ENCODE measurements at places on chromosomes 16 and 17.

GRCh38 chr16:50762241-50762640 lies 20.4 kb downstream of the CYLD start:
- H3K36me3 ChIP-seq: peaks cover 32% of the 10 kb centered on the region
- no peak overlapping the region for H3K27ac ChIP-seq
- no peaks in the 10 kb centered on the region for H3K27me3 ChIP-seq
- DNase-seq: no peak

GRCh38 chr17:20184977-20185619 lies 175.9 kb downstream of the SPECC1 start:
- no peak overlapping the region for H3K27ac ChIP-seq
- H3K4me1 ChIP-seq: no peaks in the 10 kb centered on the region

DNA sequence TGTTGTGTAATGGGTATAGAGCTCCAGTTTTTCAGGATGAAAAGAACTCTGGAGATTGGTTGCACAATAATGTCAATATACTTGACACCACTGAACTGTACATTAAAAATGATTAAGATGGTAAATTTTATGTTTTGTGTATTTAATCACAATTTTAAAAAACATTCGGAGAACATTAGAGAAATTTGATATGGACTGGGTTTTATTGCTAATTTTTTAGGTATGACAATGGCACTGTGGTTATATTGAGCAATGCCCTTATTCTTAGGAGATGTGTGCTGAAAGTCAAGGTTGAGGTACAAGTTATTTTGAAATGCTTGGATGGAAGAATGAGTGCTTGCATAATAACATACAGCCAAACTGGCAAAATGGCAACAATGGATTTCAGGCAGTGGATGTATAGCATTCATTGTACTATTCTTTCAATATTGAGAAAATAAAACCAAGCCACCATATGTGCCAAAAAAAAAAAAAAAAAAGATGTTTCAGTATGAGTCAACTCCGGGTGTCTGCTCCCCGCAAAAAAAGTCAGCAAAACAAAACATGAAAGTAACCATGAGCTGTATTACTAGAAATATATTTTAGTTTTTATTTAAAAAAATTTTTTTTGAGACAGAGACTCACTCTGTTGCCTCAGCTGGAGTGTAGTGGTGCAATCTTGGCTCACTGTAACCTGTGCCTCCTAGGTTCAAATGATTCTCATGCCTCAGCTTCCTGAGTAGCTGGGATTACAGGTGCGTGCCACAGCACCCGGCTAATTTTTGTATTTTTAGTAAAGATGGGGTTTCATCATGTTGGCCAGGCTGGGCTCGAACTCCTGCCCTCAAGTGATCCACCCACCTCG lies 19.8 kb downstream of the HOXB1 start:
- no peaks in the 10 kb centered on the region for H3K36me3 ChIP-seq
- no peak overlapping the region for H3K4me3 ChIP-seq
- H3K4me1 ChIP-seq: peaks cover 24% of the 10 kb centered on the region

DNA sequence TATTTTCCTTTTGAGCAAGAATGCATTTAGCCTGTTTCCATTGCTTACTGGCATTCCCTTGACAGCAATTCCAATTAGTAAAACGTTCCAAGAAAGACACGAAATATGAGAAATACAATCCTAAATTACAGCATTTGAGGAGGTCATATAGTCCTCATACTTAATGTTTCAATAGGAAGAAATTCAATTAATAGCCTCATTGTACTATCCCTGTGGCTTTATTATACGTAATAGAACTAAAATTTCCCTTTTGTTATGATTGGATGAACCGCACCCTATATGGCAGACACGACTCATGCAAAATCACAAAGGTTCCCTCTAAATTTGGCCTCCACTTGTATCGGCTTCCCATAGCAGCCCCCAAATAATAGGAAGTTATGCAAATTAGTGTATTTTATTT lies 291.7 kb downstream of the CEP112 start:
- H3K27me3 ChIP-seq: no peaks in the 10 kb centered on the region
- DNase-seq: no peak
- H3K36me3 ChIP-seq: no peaks in the 10 kb centered on the region
- H3K27ac ChIP-seq: no peak overlapping the region

DNA sequence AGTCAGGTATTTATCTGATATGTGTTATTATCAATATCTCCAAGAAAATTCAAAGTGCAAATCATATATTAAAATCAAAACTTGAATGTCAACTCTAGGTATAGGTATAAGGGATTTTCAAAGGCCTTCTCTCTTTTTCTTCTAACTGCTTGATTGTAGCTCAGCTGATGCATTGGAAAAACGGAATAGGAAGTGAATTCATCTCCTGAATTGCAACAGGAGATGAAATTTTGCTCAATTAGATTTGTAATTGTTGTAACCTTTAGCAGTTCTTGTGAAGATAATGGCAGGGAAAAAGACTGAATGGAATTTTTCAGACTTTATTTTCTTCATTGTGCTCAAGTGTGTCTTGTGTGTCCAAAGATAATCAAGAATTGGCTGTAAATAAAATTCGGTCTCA lies 190.2 kb upstream of the KCNJ16 start:
- H3K4me3 ChIP-seq: no peak overlapping the region
- no peak for DNase-seq
- H3K4me1 ChIP-seq: no peaks in the 10 kb centered on the region
- H3K27ac ChIP-seq: no peak overlapping the region

- no peak overlapping the region for H3K4me3 ChIP-seq
- no peaks in the 10 kb centered on the region for H3K36me3 ChIP-seq
- no peaks in the 10 kb centered on the region for H3K4me1 ChIP-seq
- no peak overlapping the region for H3K27ac ChIP-seq
- no peaks in the 10 kb centered on the region for H3K27me3 ChIP-seq
Measured at GRCh38 chr17:33390479-33391176, 97.5 kb upstream of the ASIC2 start.

DNA sequence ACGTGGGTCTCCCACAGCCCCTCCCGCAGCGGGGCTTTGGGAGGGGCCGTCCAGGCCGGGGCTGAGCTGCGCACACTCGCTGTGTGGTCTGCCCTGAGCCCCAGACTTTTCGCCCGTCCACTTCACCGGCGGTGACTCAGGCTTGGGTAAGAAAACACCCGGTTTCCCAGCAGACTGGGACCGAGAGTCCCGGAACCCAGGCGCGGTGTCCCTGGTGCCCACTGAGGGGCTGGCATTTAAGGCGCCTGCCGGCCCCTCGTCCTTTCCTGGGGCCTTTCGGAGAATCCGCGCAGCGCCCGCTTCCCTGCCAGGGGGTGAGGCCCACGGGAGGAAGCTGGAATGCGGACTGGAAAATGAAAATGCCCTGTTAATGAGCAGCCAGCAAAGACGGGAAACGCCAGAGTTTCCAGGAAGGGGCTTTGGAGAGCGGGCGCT lies 100.3 kb downstream of the C16orf95 start:
- no peak overlapping the region for H3K4me3 ChIP-seq
- DNase-seq: no peak
- no peak overlapping the region for H3K27ac ChIP-seq

DNA sequence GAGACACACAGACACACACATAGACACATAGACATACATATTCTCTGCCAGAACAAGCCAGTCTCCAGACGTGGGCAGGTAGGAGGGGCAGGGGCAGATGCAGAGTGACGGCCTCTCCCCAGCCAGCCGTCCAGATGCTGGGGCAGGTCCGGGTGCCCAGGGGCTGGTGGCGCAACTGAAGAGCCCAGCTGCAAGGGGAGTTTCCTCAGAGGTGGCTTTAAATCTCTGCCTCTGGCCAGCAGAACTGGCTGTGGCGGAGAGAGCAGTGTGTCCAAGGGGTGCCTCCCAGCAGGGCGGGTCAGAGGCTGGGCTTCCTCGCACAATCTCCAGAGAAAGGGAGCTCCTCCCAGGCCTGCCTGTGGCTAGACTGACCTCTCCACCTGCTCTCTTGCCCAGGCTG lies 9.4 kb upstream of the GCGR start:
- H3K36me3 ChIP-seq: no peaks in the 10 kb centered on the region
- H3K4me3 ChIP-seq: no peak overlapping the region
- no peaks in the 10 kb centered on the region for H3K27me3 ChIP-seq
- DNase-seq: no peak
- no peaks in the 10 kb centered on the region for H3K4me1 ChIP-seq

- peaks cover 34% of the 10 kb centered on the region for H3K4me1 ChIP-seq
- H3K36me3 ChIP-seq: peaks cover 28% of the 10 kb centered on the region
- peak overlapping the region; percentile 68 for H3K4me3 ChIP-seq
Measured at GRCh38 chr17:5439446-5439764, 450 bp upstream of the C1QBP start.

GRCh38 chr16:82993926-82994325 lies 367.2 kb downstream of the CDH13 start:
- H3K4me1 ChIP-seq: peaks cover 6% of the 10 kb centered on the region
- no peak for DNase-seq
- H3K36me3 ChIP-seq: no peaks in the 10 kb centered on the region
- no peak overlapping the region for H3K4me3 ChIP-seq
- no peak overlapping the region for H3K27ac ChIP-seq

GRCh38 chr17:50346313-50347116 lies 589 bp downstream of the XYLT2 start:
- peak overlapping the region; percentile 72 for H3K27ac ChIP-seq
- DNase-seq: no peak

DNA sequence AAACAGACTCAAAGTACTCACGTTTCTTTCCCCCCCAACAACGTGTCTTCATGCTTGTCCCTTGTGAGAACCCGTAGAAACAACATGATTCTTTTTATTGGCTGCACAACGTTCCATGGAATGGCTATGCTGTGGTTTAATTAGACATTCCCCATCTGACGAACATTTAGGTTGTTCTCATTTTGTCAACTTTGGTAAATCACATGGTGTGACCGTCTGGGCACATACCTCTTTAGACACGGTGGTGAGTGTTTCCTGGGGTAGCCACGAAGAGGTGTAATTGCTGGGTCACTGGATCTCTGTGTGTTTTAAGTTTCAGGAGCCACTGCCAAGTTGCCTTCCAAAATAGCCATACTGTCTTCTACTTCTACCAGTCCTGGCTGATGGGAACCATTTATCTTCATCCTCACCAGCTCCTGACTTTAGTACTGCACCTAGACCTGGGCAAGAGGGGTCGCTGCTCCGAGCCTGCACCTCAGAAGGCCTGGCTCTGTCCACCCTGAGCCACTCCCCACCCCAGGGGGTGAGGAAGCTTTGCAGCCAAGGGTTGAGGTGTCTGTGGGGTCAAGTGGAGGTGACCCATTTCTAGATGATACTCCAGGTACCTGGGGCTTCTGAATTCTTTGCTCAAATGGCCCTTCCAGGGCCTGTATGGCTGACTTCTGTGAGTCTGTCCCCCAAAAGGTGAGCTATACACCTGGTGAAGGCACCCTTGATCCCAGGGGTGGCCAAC lies 84.7 kb downstream of the IRX5 start:
- DNase-seq: no peak
- no peaks in the 10 kb centered on the region for H3K27me3 ChIP-seq
- no peaks in the 10 kb centered on the region for H3K4me1 ChIP-seq
- H3K36me3 ChIP-seq: no peaks in the 10 kb centered on the region

GRCh38 chr17:79548116-79548515 lies 62.7 kb downstream of the RBFOX3 start:
- no peaks in the 10 kb centered on the region for H3K27me3 ChIP-seq
- H3K36me3 ChIP-seq: no peaks in the 10 kb centered on the region
- no peak for DNase-seq
- no peak overlapping the region for H3K27ac ChIP-seq
- H3K4me3 ChIP-seq: no peak overlapping the region

- H3K4me3 ChIP-seq: no peak overlapping the region
- H3K27me3 ChIP-seq: no peaks in the 10 kb centered on the region
- H3K4me1 ChIP-seq: peaks cover 78% of the 10 kb centered on the region
- no peaks in the 10 kb centered on the region for H3K36me3 ChIP-seq
- H3K27ac ChIP-seq: peak overlapping the region; percentile 28
- DNase-seq: no peak
Measured at GRCh38 chr17:35084987-35085386, 21.5 kb upstream of the RFFL start.

DNA sequence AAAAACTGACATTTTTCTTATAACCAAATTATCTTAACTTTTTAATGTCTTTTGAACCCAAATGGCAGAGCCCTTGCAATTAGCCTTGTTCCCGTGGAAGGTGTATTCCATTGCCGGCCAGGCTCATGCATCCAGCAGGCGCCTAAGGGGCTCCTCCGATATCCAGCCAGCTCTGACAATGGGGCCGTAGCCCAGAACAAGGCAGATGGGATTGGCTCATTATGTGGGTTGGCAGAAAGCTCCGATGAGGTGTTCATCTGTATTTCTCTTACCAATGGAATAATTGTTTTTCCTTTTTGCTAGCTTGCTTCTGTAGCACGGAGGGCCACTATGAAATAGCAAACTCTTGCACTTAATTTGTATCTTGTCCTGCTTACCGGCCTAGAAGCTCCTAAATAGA lies 208.2 kb upstream of the CHMP6 start:
- DNase-seq: no peak
- no peak overlapping the region for H3K4me3 ChIP-seq
- H3K4me1 ChIP-seq: peaks cover 85% of the 10 kb centered on the region
- H3K27ac ChIP-seq: peak overlapping the region; percentile 46
- H3K36me3 ChIP-seq: no peaks in the 10 kb centered on the region

GRCh38 chr16:75402821-75403475 lies 30.4 kb downstream of the CFDP1 start:
- no peaks in the 10 kb centered on the region for H3K27me3 ChIP-seq
- H3K4me1 ChIP-seq: no peaks in the 10 kb centered on the region
- DNase-seq: no peak
- no peak overlapping the region for H3K27ac ChIP-seq
- H3K4me3 ChIP-seq: no peak overlapping the region

DNA sequence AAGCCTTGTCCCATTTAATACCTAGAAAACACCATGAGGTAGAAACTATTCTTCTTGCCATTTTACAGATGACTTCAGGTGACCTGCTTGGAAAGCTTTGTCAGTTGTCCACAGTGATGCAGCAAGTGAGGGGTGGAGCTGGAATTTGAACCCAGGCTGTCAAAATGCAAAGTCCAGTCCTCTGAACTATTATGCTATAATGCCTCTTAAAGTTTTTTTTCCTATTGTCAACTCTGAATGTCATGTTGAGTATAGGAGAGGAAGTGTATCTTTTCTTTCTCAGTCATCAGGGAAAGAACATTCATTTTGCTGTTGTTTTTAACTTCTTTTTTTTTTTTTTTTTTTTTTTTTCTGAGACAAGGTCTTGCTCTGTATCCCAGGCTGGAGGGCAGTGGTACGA lies 525.6 kb downstream of the XYLT1 start:
- no peaks in the 10 kb centered on the region for H3K36me3 ChIP-seq
- H3K27ac ChIP-seq: no peak overlapping the region
- no peak overlapping the region for H3K4me3 ChIP-seq
- H3K4me1 ChIP-seq: no peaks in the 10 kb centered on the region
- DNase-seq: no peak
- H3K27me3 ChIP-seq: no peaks in the 10 kb centered on the region

GRCh38 chr17:74825952-74826719 lies 33.5 kb downstream of the GRIN2C start:
- H3K4me1 ChIP-seq: no peaks in the 10 kb centered on the region
- DNase-seq: no peak
- no peaks in the 10 kb centered on the region for H3K27me3 ChIP-seq
- no peak overlapping the region for H3K4me3 ChIP-seq
- peaks cover 12% of the 10 kb centered on the region for H3K36me3 ChIP-seq
